Lung (tissue), 17 donors: ENCODE measurements at places on chromosomes 7 and 10. TPM values are rescaled to one million over a fixed set of nuclear protein-coding genes. Genes with fewer than 3 reads are reported as not detected.

TWNK gene
- 8.3 TPM for polyA plus RNA-seq

MYL7 gene
- not detected for polyA plus RNA-seq

TMEM140 gene
- 35.2 TPM for polyA plus RNA-seq

OR2A5 gene
- polyA plus RNA-seq, result not detected

PGAM2 gene
- polyA plus RNA-seq, result 0.83 TPM

KEL gene
- polyA plus RNA-seq, result 1.6 TPM

PTPRN2 gene
- 2.1 TPM for polyA plus RNA-seq

RPEL1 gene
- polyA plus RNA-seq, result not detected

PHYHIPL gene
- polyA plus RNA-seq, result 0.04 TPM

GRM3 gene
- not detected for polyA plus RNA-seq

MGAM2 gene
- polyA plus RNA-seq, result not detected

COMTD1 gene
- polyA plus RNA-seq, result 64.1 TPM

TET1 gene
- 0.14 TPM for polyA plus RNA-seq

HOXA9 gene
- polyA plus RNA-seq, result 0.40 TPM

LDB3 gene
- 1.6 TPM for polyA plus RNA-seq

CYP2C19 gene
- not detected for polyA plus RNA-seq

ZNF33B gene
- 16.2 TPM for polyA plus RNA-seq

GPER1 gene
- polyA plus RNA-seq, result 3.7 TPM

TSPAN13 gene
- polyA plus RNA-seq, result 81.1 TPM

MALSU1 gene
- polyA plus RNA-seq, result 26.8 TPM

PALD1 gene
- polyA plus RNA-seq, result 10.5 TPM

CFAP70 gene
- polyA plus RNA-seq, result 3.5 TPM

CUX1 gene
- polyA plus RNA-seq, result 41.4 TPM

EPHA1 gene
- polyA plus RNA-seq, result 4.2 TPM

FBXO24 gene
- polyA plus RNA-seq, result 0.30 TPM

AGMO gene
- 0.04 TPM for polyA plus RNA-seq

PNLIPRP1 gene
- not detected for polyA plus RNA-seq

FAM221A gene
- 9.2 TPM for polyA plus RNA-seq

ADAM12 gene
- 0.16 TPM for polyA plus RNA-seq

CASTOR2 gene
- polyA plus RNA-seq, result 1.5 TPM

LIPJ gene
- 0.12 TPM for polyA plus RNA-seq

NKX1-2 gene
- polyA plus RNA-seq, result not detected

CHST12 gene
- 14.7 TPM for polyA plus RNA-seq

IFIT1B gene
- polyA plus RNA-seq, result not detected

TMEM196 gene
- polyA plus RNA-seq, result not detected

GRID1 gene
- 2.6 TPM for polyA plus RNA-seq

RELN gene
- 0.24 TPM for polyA plus RNA-seq

DCLRE1C gene
- 5.5 TPM for polyA plus RNA-seq

NFE2L3 gene
- polyA plus RNA-seq, result 5.3 TPM

PAPSS2 gene
- polyA plus RNA-seq, result 29.0 TPM

CACNB2 gene
- polyA plus RNA-seq, result 0.90 TPM

NPY gene
- not detected for polyA plus RNA-seq

ARHGEF35 gene
- polyA plus RNA-seq, result 12.4 TPM

LOXL4 gene
- 1.6 TPM for polyA plus RNA-seq

TAS2R41 gene
- not detected for polyA plus RNA-seq

SDK1 gene
- polyA plus RNA-seq, result 3.7 TPM

GNAI1 gene
- 11.9 TPM for polyA plus RNA-seq

LRRC61 gene
- polyA plus RNA-seq, result 16.6 TPM

ZNF117 gene
- polyA plus RNA-seq, result 4.9 TPM

SPDYE16 gene
- 0.14 TPM for polyA plus RNA-seq
